ENCODE measurements at places on chromosomes 2 and 18.
A peak's percentile ranks its signal among the peaks of the same experiment; 100 is the strongest.

GRCh38 chr2:231655894-231656293, 52.4 kb upstream of the PTMA start:
- no peak for DNase-seq

- no peak for DNase-seq
Measured at GRCh38 chr18:79518683-79519128, 123.0 kb downstream of the NFATC1 start.

DNA sequence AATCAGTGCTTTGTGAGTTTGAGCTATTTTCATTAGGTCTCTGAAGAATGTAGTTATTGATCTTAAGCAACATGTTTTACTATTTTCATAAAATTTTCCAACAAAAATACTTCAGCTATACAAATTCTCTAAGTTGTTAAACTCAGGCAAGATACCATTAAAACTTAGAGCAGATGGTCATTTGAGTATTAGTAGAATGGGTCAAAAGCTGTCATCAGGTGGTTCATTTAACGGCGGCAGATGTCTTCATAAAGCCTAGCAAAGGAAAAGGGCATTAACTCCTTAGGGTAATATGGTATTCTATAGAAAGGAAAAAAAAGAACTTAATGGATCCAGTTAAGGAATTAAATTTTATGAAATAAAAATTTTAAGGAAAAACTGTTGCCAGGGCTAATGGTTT, 19.2 kb downstream of the MIB1 start:
- no peak for DNase-seq

- DNase-seq, result no peak
Measured at GRCh38 chr2:47422016-47422415, 19.1 kb downstream of the MSH2 start.

DNA sequence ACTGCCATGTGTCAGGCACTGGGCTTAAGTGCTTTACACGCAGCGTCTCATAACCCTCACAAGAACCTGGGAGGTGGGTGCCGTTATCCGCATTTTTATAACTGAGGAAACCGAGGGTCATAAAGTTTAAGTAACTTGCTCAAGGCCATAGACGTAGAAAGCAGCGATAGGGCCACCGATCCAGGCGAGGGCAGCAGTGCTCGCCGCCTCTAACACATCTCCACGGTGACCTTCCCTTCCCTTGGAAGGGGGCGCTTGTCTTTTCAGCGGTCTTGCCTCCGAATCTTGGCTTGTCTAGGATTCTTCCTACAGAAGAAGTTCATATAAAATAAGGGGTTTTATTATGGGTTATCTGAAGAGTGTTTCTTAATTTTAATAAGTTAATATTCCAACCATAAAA, 186.6 kb downstream of the GBX2 start:
- DNase-seq, result no peak

GRCh38 chr2:63049211-63049969, 1.2 kb upstream of the OTX1 start:
- no peak for DNase-seq

DNA sequence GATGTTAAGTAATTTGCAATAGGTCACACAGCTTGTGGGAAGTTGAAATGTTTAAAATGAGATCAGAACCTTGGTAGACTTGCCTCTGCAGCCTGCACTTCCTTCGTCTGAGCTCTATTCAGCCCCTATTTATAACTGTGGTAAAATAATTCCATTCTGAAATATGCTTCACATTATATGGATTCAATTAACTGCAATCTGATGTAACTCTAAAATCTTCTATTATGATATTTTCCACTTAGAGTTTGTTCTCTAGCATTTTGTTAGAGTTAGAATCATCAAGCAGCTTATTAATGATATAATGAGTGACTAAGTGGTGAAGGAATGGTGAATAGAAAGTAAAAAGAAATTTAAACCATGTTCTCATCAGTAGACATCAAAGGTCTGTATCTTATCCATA, 139.6 kb upstream of the ARHGAP28 start:
- no peak for DNase-seq

DNA sequence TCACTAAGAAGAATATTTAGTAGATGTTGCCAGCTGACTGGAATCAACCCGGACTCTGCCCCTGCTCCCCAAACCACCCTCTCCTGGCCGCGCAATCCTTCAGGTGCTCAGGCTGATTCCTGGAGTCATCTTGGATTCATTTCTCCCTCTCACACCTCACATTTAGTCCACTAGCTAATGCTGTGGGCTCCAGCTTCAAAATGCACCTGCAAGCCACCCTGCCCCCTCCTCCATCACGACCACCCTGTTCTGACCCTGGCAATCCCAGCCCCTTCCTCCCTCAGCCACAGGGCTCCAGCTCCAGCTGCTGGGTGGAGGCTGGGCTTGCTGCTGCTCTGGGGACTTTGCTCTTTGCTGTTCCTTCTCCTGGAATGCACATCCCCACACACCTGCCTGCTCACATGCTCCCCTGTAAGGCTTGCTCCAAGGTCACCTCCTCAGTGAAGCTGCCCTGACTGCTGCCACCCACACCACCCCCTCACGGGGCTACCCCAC, 61.3 kb upstream of the SH3RF3 start:
- no peak for DNase-seq

DNA sequence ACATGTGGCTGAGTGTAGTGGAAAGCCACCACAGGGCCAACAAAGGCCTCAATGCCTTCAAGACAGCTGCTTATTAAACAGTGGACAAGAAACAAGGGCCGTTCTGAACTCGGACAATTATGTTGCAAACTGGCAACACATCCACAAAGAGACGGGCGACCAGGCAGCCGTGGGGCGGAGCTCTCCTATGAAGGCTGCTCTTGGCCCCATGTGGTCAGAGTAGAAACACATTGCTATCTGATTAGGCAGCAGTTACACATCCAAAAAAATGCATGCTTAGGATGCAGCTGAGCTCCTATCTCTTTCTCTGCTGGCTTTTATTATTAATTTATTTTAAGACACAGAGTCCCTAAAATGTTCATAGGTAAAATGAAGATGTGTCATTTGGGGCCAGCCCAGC, 163.4 kb downstream of the TMEM163 start:
- no peak for DNase-seq

- no peak for DNase-seq
Measured at GRCh38 chr2:128103407-128103806, 12.4 kb downstream of the UGGT1 start.

- DNase-seq, result no peak
Measured at GRCh38 chr18:77008006-77008405, 124.6 kb downstream of the MBP start.

- DNase-seq, result no peak
Measured at GRCh38 chr2:203605302-203605701, 70.2 kb upstream of the RAPH1 start.

DNA sequence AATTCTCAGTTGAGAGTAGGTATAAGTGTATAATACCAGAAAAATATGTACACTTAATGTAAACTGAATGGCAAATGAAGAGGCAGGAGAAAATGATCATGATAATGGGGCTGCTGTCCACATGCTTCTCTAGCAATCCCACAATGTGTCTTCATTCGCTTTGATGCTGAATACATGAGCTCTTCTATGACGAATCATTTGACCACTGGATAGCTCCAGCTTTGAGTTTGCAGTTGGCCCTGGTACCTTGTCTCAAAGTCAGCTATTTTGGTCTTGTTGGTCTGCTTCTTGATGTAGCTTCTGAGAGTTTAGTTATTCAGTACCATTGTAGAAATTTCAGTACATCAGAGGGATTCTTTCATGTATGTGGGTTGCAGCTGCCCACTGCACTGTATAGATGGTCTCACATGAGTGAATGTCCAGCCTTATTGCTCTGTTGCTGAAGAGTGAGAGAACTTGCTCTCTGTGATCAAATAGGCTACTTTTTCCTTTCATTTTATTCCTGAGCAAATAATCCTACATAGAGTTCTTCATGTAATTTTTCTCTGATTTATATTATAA, 105.1 kb downstream of the TTC27 start:
- DNase-seq, result no peak

DNA sequence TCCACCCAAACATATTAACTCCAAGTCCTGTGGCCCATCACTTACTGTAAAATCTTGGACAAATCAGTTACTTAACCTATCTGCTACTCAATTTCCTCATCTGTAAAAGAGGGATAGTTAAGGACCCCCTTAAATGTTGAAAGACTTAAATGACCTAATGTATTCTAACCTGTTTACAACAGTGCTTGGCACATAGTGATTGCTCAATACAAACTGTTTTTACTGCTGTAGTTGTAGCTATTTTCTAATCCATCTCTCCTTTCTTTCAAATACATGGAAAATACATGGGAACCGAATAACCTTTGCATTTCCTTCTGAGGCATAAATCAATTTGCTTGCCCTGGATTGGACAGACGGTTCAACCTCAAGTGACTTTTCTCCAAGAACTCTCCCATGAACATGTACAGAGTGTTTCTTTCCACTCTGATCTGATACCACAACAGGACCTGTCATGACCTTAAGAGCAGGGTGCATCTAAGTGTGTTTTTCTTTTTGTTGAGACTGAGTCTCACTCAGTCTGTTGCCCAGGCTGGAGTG, 2.7 kb downstream of the LNPK start:
- no peak for DNase-seq

DNA sequence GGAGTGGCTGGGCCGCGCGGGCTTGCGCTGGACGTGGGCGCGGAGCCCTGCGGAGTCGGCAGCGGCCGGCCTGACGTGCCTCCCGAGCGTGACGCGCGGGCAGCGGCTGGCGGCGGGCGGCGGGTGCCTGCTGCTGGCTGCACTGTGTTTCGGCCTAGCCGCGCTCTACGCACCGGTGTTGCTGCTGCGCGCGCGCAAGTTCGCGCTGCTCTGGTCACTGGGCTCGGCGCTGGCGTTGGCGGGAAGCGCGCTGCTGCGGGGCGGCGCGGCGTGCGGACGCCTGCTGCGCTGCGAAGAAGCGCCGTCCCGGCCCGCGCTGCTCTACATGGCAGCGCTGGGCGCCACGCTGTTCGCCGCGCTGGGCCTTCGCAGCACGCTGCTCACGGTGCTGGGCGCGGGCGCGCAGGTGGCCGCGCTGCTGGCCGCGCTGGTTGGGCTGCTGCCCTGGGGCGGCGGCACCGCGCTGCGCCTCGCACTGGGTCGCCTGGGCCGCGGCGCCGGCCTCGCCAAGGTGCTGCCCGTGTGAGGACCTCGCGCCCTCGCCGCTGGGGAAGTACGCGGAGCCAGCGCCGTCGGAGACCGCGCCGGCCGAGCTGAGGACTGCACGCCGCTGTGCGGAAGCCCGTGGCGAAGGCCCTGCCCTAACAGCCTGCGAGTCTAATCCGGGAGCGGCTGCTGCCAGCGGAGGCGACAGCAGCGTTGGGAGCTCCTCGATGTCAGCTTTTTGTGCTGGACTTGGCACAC, 526 bp downstream of the SFT2D3 start:
- DNase-seq, result peak; percentile 77

DNA sequence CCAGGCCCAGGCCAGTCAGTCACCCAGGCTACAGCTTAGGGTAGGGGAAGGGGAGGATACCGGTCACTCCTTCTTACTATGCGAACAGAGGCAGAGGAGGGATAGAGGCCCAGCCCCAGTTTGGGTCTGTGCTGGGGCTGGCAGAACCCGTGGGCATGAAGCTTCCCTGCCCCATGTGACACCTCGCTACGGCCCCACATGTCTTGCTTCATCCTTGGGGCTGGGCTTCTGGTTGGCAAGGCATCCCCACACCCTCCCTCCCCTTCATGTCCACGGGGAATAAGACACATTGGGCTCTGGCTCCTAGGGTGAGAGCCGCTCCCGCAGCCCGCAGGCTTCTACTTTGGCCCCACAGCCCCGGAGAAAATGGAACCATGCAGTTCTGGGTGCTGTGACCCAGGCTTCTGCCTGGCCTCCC, 32.4 kb downstream of the HS1BP3 start:
- DNase-seq, result no peak

GRCh38 chr2:218374795-218375194, 7.3 kb upstream of the SLC11A1 start:
- DNase-seq, result no peak
